ENCODE measurements at places on chromosomes 3 and 15. TPM values are rescaled to one million over a fixed set of nuclear protein-coding genes. Genes with fewer than 3 reads are reported as not detected.
A peak's percentile ranks its signal among the peaks of the same experiment; 100 is the strongest.

Gene APEH
- 58.5 TPM for total RNA-seq

Gene CCK
- total RNA-seq: not detected

Gene CCDC50
- 144 TPM for total RNA-seq

Gene ADGRG7
- not detected for total RNA-seq

Gene AMIGO3
- 1.2 TPM for total RNA-seq

DNA sequence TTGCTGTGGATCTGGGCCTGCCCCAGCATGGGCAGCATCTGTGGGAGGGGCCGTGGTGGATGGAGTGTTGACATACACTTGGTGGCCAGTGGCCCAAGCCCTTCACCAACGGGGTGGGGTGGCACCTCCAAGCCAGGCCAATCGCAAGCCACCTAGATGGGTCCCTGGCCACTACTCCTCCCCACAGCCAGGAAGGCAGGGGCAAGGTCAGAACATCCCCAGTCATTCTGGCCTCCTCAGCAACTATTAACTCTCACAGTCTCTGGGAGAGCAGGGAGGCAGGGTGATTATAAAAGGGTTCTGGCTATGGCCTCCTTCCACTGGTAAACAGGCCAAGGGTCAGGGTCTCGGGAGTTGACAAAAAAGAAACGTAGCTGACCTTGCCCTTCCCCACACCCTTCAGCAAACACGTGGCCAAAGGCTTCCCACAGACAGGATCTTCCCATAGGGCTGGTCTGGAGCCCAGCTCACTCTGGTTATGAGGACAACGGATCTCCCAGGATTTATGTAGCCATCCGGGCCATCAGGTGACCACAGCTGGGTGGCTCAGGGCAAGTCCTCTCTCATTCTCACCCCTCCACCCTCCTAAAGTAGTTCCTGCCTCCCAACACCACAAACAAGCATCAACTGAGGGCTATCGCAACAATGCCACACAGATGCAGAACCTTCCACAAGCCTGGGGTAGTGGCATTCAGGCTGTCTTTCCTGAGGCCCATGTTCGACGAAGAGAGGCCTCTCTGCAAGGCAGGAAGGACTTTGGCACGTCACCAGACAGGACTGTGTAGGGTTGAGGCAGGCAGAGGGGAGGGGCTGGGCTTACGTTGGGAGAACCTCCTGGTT, 18.9 kb downstream of the TLE3 start:
- no peak for DNase-seq

DNA sequence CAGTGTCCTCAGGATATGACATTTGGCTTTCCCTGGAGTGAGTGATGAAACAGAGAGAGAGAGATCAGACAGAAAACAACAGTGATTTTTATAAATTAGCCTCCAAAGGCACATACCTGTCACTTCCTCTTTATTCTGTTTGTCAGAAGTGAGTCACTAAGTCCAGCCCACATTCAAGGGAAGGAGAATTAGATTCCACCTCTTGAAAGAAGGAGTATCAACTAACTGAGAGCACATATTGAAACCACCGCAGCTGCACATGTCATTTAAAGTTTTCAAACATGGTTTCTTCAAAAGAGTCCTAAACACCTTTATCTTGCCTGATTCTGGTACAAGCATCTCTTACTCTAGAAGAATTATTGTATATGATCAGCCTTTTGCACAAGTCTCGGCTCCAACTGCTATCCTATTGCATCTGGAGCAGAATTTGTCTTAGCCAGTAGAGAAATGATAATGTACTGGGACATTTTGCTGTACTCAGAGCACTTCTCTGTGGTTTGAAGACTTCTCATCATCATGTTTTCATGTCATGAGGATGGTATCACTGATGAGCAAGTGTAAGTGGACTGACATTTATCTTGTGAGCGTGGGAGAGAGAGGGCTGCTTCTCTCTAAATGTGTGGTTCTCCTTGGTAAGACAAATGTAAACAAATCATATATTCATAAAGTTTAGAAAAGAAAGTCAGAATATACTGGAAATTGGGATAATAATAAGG, 338.9 kb upstream of the CFAP20DC start:
- no peak for DNase-seq

DNA sequence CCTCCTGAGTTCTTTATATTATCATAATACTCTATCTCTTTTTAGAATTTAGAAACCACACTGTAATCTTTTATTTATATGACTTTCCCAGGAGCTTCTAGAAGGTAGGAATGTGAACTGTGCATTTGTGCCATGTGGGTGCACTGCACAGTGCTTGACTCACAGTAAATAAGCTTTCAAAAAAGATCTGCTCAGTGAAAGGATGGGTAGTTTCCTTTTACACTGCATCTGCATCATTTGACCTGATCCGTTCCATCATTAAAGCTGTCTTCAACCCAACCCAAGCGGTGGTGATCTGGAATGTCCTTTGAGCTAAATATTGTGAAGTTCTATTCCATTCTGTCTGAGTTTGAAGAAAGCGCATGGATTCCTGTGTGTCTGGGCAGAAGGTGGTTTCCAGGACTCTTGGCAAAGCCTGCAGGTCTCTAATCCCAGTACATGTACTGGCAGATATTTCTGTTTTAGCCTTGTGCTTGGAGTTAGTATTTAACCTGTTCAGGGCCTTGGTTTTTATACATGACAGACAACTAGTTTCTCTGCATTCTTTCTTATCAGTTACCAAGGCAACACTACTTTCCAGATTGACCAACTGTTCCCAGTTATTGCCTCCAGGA, 96.7 kb downstream of the DHX30 start:
- DNase-seq: no peak

- peak; percentile 10 for DNase-seq
These were observed 78.0 kb downstream of the ALCAM start for GRCh38 chr3:105444725-105445124.

GRCh38 chr3:146325170-146325569, 74.3 kb upstream of the PLSCR4 start:
- DNase-seq: no peak

- DNase-seq: no peak
These were observed 985.6 kb downstream of the EPHA3 start for GRCh38 chr3:90092994-90093393.

Measured in glomerular endothelial cell (primary cell).